ENCODE measurements at places on chromosomes 12 and 14. TPM values are rescaled to one million over a fixed set of nuclear protein-coding genes. Genes with fewer than 3 reads are reported as not detected.

Gene DPF3
- 4.7 TPM for polyA plus RNA-seq

Gene SDS
- polyA plus RNA-seq, result not detected

Gene ANO2
- polyA plus RNA-seq, result 4.0 TPM

GRCh38 chr12:82461836-82462235 lies 103.5 kb downstream of the METTL25 start:
- no peak for DNase-seq

DNA sequence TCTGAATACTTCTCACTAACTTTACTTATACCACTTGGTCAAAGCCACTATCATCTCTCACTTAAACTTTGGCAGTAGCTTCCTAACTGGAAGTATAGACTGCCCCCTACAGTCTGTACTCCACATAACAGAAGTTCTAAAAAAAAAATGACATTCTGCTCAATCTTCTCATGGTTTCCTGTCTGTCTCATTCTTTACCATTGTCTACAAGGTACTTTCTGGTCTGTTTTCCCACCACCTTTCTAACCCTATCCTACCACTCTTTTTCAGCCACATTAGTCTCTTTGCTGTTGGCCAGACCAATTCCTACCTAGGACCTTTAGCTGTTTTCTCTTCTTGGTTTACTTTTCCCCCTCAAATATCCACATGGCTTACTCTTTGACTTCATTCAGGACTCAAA lies 14.7 kb downstream of the CPSF6 start:
- DNase-seq, result no peak

- DNase-seq, result no peak
Observed at GRCh38 chr12:101564912-101565311, 29.9 kb upstream of the MYBPC1 start.

DNA sequence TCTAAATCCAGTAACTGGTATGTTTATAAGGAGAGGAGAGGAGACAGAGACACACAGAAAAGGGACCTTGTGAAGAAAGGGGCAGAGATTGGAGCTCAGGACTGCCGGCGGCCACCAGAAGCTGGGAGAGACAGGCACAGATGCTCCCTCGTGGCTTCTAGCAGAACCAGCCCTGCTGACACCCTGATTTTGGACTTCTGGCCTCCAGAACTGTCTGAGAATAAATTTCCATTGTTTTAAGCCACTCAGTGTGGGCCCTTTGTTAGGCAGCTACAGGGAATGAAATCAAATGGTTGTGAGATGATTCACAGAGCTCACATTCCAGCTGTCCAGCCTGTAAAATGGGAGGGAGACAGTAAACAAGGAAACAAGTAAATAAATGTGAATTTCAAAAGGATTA lies 47.6 kb downstream of the TMEM132C start:
- DNase-seq, result no peak

DNA sequence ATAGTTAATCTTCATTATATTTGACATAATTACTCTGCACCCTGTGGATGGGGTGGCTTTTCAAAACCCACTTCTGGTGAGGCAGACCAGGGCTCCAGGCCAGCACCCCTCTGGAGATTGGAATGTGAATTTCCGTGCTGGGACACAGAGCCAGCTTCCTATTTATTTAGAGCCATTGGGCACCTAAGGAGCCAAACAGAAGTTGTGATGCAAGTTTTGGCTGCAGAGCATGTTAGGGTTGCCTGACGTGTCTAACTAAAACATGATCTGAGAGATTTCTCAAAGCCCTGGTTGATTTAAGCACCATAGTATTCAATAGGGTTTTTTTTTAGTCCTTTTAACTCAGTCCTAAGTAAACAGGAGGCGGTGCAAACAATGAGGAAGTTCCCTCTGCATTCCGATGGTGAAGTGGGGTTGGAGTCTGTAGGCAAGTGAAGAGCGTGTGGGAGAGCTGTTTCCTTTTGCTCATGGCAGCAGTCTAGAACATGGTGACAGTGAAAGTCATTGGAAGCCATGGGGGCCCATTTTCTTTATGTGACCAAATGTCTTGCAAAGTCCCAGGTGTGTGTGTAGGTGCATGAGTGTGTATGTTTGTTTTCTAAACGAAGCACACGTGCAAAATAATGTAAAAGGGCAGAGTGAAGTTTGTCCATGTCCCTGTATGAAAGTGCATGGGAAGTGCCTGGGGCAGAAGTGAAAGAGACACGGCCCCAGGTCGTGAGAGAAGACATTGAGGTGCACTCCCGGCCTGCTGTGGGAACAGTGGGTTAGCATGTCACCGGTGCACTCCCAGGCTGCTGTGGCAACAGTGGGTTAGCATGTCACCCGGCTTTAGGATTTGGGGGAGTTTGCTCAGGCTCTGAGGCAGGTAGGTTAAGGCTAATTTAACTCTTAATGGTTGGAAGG lies 117.7 kb downstream of the PRKCH start:
- no peak for DNase-seq
